ENCODE measurements at places on chromosomes 11 and 22. TPM values are rescaled to one million over a fixed set of nuclear protein-coding genes. Genes with fewer than 3 reads are reported as not detected.

DNA sequence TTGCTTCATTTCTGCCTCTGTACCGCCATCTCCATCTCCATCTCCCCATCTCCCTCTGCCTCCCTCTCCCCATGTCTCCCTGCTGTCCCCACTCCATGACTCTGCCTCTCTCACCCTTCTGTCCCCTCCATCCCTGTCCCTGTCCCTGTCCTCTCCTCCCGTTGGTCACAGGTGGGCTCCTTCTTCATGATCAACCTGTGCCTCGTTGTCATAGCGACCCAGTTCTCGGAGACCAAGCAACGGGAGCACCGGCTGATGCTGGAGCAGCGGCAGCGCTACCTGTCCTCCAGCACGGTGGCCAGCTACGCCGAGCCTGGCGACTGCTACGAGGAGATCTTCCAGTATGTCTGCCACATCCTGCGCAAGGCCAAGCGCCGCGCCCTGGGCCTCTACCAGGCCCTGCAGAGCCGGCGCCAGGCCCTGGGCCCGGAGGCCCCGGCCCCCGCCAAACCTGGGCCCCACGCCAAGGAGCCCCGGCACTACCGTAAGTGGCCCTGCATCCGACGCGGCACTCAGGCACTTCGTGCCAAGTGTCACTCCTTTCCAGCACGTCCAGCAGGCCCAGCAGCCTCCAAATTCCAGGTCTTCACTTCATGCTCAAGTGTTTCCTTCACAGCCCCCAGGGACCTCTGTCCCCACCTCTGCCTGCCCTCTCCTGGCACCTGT lies 76.0 kb downstream of the CACNA1I start:
- no peak for DNase-seq

Gene GANAB
- 232 TPM for polyA plus RNA-seq

DNA sequence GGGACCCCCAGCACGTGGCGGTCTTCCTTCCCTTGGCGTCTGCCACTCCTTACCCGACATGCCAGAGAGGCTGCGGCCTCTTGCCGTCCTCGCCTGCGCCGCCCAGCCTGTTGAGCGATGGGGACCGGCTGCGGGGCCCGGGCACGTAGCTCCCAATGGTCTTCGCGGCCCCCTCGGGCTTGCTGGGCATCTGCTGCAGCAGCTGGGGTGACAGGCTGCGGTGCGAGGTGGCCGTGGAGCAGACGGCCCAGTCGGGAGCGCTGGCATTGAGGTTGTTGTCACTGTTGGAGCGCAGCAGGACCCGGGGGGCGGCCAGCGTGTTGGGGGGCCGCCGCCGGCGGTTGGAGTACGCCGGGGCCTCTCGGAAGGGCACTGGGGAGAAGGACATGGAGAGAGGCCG lies 422.0 kb downstream of the CTTN start:
- no peak for DNase-seq

Gene IRAG1
- 3.1 TPM for polyA plus RNA-seq

GRCh38 chr11:45215098-45215865 lies 68.8 kb downstream of the PRDM11 start:
- DNase-seq = no peak

Gene MADD
- 19.6 TPM for polyA plus RNA-seq

Gene TMEM126A
- polyA plus RNA-seq = 44.8 TPM

Gene DCDC1
- polyA plus RNA-seq = 0.63 TPM

Gene CYB5R3
- polyA plus RNA-seq = 407 TPM

GRCh38 chr11:116420030-116420429 lies 352.8 kb downstream of the BUD13 start:
- no peak for DNase-seq

DNA sequence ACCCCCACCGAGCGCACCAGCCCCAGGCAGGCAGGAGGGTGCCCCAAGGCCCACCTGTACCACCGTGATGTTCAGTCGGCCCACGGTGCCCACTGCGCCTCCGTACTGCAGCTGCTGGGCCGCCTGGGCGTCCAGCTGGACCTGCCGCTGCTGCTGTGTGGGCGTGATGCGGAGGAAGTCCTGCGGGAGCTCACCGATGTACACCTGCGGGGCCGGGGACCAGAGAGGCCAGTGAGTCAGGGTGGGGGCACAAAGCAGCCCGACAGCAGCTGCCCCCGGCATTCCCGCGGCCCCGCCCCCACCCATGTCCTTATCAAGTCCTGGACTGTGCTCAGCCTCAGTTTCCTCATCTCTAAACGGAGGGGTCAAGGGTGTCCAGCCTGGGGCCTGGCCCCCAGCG lies 13.8 kb downstream of the TOLLIP start:
- DNase-seq = no peak

Gene MRGPRE
- not detected for polyA plus RNA-seq

Gene RRM1
- polyA plus RNA-seq = 25.9 TPM

DNA sequence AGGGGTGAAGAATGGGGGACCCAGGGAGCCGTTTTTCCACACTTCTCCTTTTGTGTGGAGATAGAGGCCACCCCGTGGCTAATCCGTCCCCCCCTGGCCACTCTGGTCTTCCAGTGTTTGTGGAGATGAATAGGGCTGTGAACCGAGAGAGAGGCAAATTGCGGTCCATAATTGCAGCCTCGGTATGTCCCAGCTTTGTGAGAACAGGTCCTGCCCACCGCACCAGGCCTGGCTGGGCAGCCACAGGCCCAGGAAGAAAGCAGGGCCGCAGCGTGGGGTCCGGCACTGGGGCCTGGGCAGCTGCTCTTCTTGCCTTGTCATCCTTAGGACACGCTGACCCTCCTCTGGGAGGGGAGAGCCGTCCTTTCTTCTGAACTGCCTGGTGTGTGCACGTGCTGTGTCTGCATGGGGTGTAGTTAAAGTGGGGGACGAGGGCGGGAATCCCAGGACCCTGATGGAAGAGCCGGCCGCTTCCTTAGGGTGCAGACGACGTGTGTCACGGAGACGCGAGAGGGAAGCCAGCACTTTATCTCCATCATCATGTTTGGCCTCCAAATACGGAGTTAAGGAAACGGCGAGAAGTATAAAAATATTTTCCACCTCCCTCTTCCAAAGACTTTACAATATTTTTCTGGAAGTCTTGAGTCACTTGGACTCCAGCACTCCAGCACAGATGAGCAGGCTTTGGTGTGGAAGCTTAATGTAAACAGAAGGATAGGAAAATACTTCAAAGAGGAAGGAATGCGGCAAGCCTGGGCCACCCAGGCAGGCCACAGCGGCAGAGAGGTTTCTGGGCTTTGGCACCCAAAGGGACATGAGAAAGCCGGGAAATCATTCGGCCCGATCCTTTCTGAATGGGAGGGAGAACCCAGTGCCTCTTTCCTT lies 1248.4 kb downstream of the BRD1 start:
- DNase-seq = peak; percentile 61

DNA sequence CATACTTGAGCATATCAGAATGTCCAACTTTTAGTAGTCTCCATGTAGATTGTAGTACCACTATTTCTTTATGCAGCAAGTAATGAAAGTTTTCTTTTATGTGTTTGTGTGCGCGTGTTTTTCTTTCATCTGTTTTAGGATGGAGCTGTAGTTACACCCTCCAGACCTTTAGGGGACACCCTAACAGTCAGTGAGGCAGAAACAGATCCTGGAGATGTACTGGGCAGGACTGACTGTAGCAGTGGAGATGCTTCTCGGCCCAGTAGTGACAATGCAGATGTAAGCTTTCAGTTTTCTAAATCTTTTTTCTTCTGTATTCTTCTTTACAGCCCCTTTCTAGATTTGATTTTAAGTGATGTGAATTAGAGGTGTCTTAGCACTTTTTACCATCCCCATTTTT lies 79.9 kb upstream of the GRIK4 start:
- peak; percentile 43 for DNase-seq

Gene HEPHL1
- 0.17 TPM for polyA plus RNA-seq

GRCh38 chr11:28346721-28347120 lies 238.5 kb downstream of the METTL15 start:
- no peak for DNase-seq

- DNase-seq = peak; percentile 49
Measured at GRCh38 chr11:65500387-65501185, 1.7 kb downstream of the MALAT1 start.

GRCh38 chr11:132977241-132977640 lies 555.1 kb downstream of the OPCML start:
- DNase-seq = no peak

DNA sequence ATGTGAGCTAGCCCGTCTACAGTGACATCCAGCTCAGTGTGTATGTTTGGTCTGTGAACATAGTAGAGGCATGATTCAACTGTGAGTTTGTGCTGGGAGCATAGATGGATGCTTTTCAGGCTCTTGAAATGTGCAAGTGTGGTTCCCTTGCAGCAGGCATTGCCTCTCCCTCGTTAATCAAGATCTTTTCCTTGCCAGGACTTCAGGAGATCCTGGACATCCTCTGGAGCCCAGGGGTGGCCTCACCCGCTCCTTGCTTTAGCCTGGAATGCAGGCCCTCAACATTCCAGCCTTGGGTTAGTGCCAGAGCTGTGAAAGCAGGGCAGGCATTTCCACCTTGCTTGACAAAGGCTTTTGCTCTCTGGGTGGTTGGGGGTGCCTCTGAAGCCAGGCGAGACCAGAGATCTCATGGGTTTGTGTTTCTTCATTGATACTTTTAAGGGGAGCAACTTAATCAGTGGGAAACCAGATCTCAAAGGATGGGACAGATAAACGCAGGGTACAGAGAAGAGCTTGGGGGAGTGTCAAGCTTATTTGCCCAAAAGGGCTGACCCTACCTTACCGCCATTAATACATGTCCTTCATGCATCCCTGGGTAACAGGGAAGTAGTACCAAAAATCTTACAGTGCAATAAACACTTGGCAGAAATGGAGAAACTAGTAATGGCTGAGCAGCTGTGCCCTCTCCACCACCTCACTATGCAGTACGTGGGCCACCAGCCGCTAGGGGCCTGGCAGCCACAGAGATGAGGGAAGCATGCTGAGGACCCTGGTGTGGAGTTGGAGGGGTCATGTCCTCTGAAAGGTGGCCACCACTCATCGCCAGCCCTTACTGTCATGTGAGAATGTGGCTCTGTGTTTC lies 72.1 kb downstream of the PTPRJ start:
- DNase-seq = peak; percentile 61

GRCh38 chr22:23213581-23214334 lies 33.4 kb downstream of the BCR start:
- no peak for DNase-seq

DNA sequence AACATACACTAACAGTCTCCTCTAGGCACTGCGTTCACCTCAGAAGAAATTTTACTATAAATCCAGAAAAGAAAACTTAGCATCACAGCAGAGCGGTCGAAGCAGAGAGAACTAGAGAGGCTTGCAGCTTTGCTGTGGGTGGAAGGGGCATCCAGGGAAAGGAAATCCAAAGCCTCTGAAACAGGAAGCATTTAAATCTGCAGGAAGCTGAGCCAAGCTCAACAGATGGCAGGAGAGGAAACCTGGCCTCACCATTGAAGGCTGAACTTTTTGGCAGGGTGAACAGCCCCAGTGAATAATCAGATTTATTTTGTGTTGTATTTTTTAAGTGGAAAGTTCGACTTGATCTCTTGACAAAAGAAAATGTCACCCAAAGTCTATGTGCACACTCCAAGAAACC lies 858.1 kb downstream of the OPCML start:
- no peak for DNase-seq

DNA sequence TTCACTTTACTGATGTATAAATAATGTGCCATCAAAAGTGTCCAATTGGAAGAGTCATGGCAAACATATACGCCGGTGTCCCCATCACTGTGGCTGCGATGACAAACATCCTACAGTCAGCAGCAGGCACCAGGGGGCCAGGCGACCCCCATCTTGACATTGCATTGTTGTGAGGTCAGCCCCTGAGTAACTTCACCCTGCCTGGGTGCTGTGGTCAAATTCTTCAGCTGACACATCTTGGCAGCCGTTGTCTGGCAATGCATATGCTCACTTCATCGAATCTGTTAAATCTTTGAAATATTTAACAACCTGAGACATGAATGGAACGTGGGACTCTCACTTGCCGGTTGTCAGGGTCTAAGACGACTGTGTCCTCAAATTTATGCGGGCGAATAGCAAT lies 430.9 kb downstream of the BRD1 start:
- no peak for DNase-seq

- DNase-seq = peak; percentile 91
Measured at GRCh38 chr11:125164422-125165110, at the start of gene PKNOX2. PKNOX2 (plus strand) TSS chr11:125164751; CDS start chr11:125351306, 186,555 bp downstream.

Gene MYH9
- 140 TPM for polyA plus RNA-seq

DNA sequence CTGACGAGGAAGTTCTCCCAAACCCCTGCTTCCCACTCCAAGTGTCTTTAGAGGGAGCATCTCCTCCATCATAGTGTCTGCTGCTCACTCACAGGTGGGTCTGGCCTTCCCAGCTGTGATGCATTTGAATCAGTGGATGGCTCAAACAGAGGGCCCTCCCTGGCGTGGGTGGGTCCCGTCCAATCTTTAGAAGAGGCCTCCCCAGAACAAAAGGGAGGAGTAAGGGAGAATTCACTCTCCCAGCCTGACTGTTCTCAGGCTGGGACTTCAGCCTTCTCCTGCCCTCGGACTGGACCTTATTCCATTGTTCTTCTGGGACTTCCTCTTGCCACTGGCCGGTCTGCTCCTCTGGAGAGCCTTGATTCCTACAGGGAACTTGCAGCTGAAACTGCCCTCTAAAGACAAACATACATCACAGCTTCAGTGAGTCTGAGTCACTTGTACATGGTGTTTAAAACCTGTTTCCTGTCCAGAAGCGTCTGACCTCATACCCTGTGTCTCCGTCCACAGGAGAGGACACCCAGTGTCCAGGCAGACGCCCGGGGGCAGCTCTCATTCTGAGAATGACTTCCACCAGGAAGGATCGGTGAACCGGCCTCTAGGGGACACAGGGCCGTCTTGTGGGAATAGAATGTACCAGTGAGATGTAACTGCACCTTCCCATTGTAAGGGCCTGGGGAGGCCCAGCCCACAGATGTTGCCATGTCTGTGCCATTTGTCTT lies 234.7 kb downstream of the BRD1 start:
- no peak for DNase-seq

DNA sequence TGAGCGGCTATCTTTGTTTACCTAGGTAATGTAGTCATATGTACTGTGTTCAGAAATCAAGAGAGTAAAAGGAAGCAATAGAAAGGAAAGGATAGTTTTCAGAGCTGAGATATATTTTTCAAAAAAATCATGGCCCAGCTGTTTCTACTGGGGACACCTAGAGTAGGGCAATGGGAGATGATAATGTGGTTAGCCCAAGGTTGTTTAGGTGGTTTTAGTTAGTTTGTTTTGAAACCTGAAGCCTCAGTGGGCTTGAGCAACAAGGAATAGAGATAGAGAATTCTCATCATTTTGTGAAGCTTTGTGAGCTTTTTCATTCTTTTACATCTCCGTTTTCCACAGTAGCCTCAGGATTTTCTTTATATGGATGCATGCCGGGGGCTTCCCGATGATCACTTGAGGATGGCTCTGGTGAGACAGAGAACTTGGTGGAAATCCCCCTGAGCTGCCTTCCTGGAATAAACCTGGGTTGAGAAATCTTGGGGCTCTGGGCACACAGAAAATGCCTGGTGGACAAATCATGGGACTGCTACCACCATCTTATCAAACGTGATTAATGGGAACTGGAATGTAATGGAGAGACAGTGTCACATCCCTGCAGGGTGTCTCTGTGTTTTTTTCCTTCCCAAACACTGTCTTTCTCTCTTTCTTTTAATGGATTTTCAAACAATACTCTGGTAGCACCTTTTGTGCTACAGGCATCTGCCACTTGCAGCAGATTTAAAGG lies 49.0 kb downstream of the ARHGAP42 start:
- DNase-seq = no peak

Data from hepatocyte (in vitro differentiated cells).